H7 (cell line): ENCODE measurements at places on chromosomes 6 and 20. TPM values are rescaled to one million over a fixed set of nuclear protein-coding genes. Genes with fewer than 3 reads are reported as not detected.

Gene BCAS1
- 0.07 TPM in 1 of 2 replicates, not detected in the other for total RNA-seq

Gene SLC17A5
- total RNA-seq = 12.2 and 13.1 TPM in 2 replicates

Gene MAP3K7
- total RNA-seq = 35.2 and 46.8 TPM in 2 replicates

DNA sequence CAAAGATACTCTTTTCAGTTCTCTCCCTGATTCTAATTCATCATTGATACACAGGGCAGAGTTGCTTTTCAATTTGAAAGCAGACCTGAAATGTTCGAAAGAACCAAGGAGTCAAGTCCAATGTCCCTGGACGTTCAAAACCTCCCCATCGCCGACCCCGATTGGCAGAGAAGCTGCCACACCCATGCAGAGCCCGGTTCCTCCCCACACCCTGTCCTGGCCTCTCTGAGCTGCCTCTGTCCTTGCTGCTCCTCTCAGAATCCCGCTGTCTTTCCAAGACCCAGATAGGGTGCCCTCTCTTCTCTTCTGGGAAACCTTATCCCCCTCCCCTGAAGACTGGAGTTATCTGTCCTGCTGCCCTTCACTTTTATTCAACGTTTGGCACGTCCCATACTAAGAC, 52.3 kb upstream of the CITED2 start:
- no peak for DNase-seq

DNA sequence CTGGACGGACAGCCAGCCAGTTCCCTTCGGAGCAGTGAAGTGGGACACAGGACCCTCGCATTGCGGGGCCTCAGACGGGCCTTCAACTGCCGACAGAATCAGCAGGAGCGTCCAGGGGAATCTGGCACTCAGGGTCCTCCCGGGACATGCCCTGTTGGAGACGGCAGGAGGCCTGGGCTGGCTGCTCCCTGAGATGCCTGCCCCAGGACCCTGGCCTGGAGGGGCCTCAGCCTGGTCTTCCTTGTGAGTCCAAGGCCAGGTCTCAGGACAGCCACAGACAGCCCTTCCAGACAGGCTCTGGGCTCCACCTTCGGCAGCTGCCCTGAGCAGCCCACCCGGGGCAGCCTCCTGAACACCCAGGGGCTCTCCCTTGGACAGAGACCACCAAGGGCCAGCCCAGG, 14.6 kb upstream of the HELZ2 start:
- DNase-seq = no peak

DNA sequence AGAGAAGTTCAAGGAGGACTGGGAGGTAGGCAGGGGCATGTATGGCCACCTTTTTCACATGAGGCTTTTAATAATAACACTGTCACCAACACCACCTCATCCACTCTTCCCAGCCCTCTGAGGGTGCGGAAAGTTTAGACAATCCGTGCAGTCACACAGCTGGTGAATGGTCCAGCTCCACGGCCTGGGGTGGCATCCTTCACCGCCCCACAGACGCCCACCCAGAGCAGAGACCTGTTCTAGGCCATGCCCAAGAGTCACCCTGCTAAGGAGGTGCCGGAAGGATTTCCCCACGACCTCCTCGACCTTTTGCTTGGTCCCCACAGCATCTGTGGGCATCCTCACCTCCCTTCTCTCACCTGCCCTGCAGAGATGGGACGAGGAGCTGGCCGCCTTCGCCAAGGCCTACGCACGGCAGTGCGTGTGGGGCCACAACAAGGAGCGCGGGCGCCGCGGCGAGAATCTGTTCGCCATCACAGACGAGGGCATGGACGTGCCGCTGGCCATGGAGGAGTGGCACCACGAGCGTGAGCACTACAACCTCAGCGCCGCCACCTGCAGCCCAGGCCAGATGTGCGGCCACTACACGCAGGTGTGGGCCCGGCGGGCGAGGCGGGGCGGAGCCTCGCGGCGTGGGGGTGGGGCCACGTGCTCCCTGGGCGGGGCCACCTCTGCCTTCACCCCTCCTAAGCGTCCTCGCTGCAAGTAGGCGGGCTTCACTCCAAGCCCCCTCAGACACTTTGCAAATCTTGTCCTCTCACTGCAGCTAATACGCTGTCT, 4.4 kb downstream of the PI16 start:
- DNase-seq = peak; percentile 97
